ENCODE measurements at places on chromosomes 7 and 10.

DNA sequence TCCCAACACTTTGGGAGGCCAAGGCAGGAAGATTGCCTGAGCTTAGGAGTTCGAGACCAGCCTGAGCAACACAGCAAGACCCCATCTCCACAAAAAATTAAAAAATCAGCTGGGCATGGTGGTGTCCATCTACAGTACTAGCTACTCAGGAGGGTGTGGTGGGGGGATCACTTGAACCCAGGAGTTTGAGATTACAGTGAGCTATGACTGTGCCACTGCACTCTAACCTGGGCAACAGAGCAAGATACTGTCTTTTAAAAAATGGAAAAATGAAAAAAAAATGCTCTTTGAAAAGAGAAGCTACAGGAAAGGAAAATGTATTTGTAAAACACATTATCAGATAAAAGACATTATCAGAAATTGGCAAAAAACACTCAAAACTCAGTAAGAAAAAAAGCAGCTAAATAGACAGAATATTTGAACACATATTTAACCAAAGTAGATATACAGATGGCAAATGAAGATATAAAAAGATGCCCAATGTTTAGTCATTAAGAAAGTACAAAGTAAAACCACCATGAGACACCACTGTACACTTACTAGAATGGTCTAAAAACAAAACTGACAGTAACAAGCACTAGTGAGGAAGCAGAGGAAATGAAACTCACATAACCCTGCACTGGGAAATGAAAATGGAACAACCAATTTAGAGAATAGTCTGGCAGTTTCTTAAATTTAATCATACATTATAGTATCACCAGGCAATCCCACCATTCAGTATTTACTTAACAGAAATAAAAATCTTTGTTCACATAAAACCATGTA, 40.5 kb downstream of the NRBF2 start:
- no peak for DNase-seq

DNA sequence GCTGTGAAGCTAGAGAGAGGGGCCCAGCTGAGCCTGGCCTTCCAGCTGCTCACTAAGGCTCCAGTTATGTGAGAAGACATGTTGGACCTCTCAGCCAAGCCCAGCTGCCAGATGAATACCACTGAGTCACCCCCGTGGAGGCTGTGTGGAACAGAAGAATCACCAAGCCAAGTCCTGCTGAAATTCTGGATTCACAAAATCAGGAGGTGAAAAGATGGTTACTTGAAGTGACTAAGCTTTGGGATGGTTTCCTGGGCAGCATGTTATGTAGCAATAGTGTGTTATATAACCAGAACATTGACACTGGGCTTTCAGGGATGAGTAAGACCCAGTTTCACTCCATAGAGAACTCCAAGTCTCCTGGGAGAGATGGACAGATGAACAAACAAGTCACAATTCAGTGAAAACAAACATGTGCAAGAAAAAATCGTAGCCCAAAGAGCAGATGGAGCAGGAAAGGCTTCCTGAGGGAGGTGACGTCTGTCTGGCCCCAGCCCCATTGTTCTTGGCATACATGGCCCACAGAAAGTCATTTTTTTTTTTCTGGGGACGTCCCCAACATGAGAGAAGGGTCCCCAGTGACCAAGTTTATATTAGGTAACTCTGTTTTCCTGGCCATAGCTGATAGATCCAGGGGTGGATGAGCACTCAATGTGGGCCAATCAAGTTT, 64.1 kb upstream of the PDZD8 start:
- DNase-seq, result peak; percentile 78

- DNase-seq, result no peak
Measured at GRCh38 chr7:2559283-2559950, 638 bp downstream of the IQCE start.

DNA sequence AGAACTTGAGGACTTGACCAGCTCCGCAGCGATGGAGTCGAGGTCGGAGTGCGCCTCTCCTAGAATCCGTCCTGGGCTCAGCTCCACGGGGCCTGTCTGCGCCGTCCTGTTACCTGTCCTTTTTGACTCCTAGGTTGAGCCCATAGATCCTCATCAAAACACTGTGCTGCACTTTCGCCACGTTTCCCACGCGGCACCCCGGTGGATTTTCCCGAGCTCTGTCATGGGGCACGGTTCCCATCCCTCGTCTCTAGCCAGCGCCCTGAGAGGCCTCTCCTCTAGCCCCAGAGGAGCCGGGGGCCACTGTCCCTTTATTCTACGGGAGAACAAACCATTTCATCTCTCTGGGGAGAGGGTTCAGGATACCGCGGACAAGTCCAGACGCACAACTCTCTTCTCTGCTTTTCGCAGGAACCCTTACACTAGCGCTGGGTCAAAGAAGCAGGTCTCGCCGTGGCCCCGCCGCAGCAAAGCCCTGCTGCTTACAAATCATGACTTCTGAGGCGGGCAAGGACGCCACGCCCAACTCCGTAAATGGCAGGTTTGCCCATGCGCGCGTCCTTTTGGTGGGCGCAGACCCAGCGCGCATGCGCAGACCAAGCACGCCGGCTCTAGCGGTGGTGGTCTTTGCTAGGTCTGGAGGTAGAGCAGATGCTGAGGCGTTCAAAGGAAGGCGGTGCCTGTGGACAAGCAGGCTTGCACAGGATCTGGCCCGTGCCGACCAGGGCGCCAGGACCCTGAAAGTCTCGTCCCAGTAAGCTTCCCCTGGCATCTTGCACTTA, 10.3 kb upstream of the ANKRD7 start:
- DNase-seq, result peak; percentile 50

DNA sequence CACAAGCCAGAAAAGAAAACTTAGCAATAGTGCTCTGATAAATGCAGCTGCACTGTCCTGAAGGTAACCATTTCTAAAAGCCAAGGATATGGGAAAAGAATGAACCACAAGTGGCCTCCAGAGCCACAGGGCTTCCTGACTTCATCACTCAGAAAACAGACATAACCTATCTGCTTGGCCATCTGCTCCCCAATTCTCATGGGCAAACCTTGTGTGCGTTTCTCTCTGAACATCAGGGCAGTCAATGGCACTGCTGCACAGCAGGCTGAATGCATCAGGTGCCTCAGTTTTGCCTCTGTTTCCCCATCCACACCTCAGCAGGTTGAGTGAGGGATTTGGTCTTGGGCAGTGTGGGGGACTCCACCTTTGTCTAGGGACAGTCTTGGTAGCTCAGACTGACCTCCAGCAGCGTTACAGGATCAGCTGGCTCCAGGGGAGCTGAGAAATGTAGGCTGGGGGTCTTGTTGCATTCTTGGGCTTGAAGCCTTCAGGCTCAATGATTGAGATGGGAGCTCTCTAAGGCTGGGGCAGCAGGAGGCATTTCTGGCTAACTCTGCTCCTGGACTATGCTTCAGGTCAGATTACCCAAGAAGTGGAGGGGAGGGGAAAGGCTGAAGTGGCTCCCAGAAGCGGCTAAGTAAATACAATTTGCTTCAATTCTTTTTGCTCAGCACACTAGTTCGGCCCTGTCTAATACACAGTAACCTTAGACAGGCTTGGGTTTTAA, 23.6 kb upstream of the PDLIM1 start:
- no peak for DNase-seq

Measured in EL (cell line).